ENCODE measurements at places on chromosomes 11 and 22.

GRCh38 chr11:128318856-128319474, 268.4 kb downstream of the ETS1 start:
- DNase-seq, result no peak

GRCh38 chr11:11416502-11416901, 63.5 kb upstream of the CSNK2A3 start:
- DNase-seq, result no peak

- DNase-seq, result no peak
These were observed 31.9 kb downstream of the GDPD4 start for GRCh38 chr11:77269484-77270123.

- no peak for DNase-seq
These were observed 59.9 kb upstream of the FGF3 start for GRCh38 chr11:69878927-69879728.
